ENCODE measurements at places on chromosomes 2 and 18.

GRCh38 chr2:212535996-212536816, 2.4 kb downstream of the ERBB4 start:
- DNase-seq: no peak

- no peak for DNase-seq
Observed at GRCh38 chr18:75977081-75977480, 518.0 kb downstream of the ZNF516 start.

DNA sequence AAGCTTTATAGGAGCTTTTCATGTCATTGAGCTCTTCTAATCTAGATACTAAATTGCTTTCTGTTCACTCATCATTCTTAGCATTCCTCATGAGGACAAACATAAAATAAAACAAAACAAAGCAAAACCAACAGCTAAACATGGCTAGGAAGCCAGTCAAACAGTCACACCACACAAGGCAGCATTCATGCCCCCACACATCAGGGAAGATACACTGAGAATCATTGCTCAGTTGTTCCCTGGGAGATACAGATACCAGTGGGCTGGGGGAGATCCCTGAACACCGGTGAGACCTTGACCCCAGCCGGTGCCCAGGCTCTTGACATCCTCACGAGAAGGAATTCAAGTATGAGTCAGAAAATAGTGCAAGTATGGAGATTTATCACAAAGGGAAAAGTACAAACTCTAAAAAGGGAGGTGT, 177.9 kb upstream of the ARL4C start:
- DNase-seq: no peak

- no peak for DNase-seq
Observed at GRCh38 chr2:223042704-223043118, 9.3 kb upstream of the KCNE4 start.

GRCh38 chr2:199019898-199020507, 437.7 kb downstream of the SATB2 start:
- DNase-seq: no peak

DNA sequence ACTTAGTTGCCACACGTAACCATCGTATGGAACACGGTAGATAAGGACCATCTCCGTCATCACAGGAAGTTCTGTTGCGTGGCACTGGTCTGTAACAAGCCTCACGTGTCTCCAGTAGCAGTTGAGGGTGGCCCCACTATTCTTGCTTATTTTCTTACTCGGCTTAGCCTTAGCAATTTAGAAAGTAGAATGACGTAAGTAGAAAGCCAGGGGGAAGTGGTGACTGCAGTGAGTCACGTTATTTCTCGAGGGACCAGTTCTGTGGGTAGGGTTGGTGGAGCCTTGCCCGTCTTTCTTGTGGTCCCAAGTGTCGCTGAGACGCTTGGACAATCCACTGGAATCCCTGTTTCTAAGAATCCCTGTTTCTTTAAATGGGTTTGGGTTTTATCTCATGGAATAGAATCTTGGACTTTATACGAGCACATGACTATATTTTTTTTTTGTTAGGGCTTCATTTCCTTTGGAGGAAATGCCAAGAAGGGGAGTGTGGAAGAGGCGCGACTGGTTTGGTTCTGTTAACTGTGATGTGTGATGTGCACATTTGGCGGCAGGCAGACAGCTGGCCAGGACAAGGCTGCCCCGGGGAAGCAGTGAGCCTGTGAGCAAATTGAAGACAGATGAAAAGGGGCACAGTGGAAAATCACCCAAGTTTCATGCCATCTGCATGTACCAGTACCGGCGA, 96.2 kb downstream of the CABLES1 start:
- DNase-seq: no peak

- DNase-seq: no peak
Observed at GRCh38 chr2:149789549-149789948, 202.0 kb upstream of the MMADHC start.

DNA sequence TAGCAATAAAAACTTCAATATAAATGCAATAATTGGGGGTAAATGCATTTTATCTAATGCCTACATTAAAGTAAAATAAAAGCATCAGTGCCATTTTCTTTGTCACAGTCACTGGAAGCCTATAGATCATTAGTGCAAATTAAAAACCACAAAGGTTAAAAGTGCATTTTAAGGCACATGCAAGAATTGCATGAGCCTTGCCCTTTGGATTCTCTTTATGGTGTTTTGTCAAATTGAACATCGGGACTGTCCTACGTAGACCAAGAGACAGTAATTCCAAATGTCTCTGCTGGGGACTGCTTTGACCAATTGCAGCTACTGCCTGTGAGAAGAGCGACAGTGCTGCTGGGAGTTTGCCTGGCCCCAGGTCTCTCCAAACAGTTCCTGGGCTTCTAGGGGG, 130.3 kb upstream of the SATB2 start:
- DNase-seq: no peak

- no peak for DNase-seq
Observed at GRCh38 chr2:164933671-164934189, 21.6 kb downstream of the SLC38A11 start.

DNA sequence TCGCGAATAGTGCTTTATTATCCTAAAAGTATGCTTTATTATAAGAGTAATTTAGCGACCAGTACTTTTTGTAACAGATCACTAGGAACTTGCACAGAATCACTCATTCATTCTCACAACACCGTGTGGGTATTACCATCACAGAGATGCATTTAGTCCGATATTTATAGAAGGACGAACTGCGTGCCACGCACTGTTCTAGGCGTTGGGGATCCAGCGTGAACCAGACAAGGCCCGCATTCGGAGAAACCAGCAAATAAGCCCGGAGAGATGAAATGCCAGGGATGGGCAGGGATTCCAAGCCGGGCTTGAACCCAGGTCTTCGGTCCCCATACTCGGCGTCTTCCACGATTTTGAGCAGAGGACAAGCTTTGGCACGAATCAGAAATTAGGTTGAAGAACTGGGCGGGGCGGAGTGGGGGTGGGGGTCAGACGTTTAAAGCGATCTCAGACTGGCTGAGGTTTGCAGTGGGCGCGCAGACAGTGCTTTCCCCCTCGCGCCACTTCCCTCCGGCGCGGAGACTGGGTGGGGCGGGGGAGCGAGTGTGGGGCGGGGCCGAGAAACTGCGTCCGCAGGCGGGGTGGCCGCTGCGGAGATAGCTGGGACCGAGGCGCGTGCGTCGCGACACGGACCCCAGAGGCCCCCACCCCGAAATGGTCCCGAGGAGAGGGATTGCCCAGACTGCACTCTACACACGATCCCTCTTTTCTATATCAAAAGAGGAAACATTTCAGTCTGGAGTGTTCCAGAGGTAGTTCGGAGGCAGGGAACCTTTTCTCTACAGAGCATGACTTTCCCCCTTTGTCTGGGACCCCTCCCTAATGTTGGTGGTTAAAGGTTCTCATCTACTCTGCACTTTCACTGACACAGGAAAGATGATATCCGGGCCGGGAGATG, 1.1 kb upstream of the CXCR4 start:
- DNase-seq: peak; percentile 38

DNA sequence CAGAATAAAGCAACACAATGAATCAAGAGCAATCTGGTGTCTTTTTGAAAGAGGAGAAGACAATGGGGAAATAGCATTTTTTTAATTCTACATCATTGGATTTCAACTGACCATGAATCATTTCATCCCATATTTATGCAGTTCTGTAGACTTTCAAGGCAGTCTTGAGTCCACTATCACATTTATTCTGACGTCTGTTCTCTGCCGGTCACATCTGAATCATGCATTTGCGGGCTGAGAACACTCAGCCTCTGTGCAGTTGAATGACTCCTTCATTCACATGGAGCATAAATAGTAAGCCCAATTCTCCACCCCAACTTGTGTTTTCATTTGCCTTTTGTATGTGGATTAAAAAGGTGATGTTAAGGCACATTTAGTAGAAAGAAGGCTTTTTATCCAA, 128.2 kb downstream of the AKAIN1 start:
- DNase-seq: no peak

DNA sequence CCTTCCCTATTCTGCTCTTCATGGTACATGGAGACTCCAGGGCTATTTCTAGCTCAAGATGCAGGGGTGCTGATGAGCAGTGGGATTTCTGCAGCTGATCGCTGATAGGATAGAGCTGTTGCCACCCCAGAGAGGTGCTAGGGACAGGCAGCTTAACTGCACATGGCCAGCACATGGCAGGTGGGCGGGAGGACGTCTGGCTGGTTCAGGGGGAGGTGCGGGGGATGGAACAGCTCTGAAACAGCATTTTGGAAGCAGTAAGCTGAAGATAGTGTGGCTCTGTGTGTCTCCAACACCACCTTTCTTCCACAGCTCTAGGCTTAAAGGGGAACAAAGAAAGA, 151.9 kb upstream of the PELI1 start:
- DNase-seq: no peak

- no peak for DNase-seq
Observed at GRCh38 chr2:176507786-176508185, 238.5 kb downstream of the MTX2 start.

DNA sequence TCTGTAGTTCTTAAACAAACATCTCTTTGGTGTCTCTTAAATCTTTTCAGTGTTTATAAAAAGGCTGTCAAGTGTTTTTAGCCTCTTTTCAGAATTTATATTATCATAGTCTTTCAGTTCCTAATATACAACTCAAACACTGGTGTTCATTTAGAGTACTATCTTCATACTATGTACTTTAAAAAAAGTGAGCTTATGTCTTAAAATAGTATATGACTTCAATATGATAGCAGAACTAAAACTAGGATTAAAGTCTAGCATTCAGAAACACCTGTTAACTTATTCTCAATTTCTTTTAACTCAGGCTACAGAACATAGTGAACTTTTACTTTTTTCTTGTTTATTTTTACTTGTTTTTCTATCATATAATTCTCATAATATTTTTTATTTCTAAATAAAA, 14.7 kb upstream of the IKZF2 start:
- DNase-seq: no peak

- no peak for DNase-seq
Observed at GRCh38 chr2:187299122-187299906, 148.7 kb downstream of the CALCRL start.

- no peak for DNase-seq
Observed at GRCh38 chr18:39799006-39799405, 2156.0 kb upstream of the PIK3C3 start.

GRCh38 chr2:30768708-30769480, 38.4 kb downstream of the CAPN13 start:
- no peak for DNase-seq

GRCh38 chr2:100247256-100248043, 74.9 kb downstream of the LONRF2 start:
- no peak for DNase-seq

- DNase-seq: peak; percentile 49
Observed at GRCh38 chr2:98935777-98936352, at the start of gene CRACDL. Gene CRACDL, minus strand, starts transcription at chr2:98936225. Its CDS starts 89,425 bp downstream, at chr2:98846800.

DNA sequence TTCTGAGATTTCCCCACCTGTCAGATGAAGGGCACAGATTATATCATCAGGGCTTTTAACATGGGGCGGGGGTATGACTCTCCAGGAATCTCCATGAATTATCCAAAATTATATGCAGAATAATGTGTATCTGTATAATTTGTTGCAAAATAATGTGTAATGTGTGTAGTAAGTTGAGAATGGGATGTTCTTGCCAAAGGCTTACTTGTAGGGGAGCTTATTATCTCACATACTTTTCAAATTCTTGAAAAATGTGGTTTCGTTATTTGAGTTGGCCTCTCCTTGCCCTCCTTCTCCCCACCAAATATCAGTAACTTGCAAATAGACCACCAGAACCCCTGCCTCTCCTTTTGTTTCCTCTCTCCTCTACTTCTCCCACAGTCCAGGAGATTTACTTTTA, 35.6 kb downstream of the UBR3 start:
- no peak for DNase-seq

DNA sequence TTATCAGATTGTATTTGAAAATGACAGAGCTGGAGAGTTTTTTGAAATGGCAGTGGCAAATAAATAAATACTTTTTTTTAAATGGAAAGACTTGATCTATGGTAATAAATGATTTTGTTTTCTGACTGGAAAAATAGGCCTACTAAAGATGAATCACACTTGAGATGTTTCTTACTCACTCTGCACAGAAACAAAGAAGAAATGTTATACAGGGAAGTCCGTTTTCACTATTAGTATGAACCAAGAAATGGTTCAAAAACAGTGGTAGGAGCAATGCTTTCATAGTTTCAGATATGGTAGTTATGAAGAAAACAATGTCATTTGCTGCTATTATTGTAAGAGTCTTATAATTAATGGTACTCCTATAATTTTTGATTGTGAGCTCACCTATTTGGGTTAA, 30.9 kb downstream of the CD28 start:
- DNase-seq: no peak

Measured in 8988T (cell line).